ENCODE measurements at places on chromosomes 4 and X. TPM values are rescaled to one million over a fixed set of nuclear protein-coding genes. Genes with fewer than 3 reads are reported as not detected.

SHOX gene
- total RNA-seq: not detected

CLIC2 gene
- 11.2 TPM for total RNA-seq

NUDT10 gene
- total RNA-seq: under 0.01 TPM

TMEM271 gene
- not detected for total RNA-seq

TEC gene
- total RNA-seq: 1.3 TPM

CLCN5 gene
- total RNA-seq: 6.2 TPM

ABHD18 gene
- total RNA-seq: 5.9 TPM

GYPB gene
- total RNA-seq: not detected

UTP3 gene
- total RNA-seq: 10.8 TPM

CFP gene
- 0.13 TPM for total RNA-seq

VCX gene
- total RNA-seq: not detected

CT55 gene
- total RNA-seq: not detected

TENM3 gene
- total RNA-seq: 10.3 TPM

MAGEA9B gene
- total RNA-seq: not detected

CD99L2 gene
- 39.2 TPM for total RNA-seq

All from dermis microvascular lymphatic vessel endothelial cell (primary cell).